T-helper 2 cell (primary cell): ENCODE measurements at places on chromosomes 1 and 21.

GRCh38 chr1:202567738-202568137 lies 142.5 kb downstream of the SYT2 start:
- no peak for DNase-seq

GRCh38 chr21:15293240-15293639 lies 228.4 kb upstream of the NRIP1 start:
- DNase-seq: no peak

- no peak for DNase-seq
These were observed 82.8 kb downstream of the MIS18A start for GRCh38 chr21:32196001-32196400.

DNA sequence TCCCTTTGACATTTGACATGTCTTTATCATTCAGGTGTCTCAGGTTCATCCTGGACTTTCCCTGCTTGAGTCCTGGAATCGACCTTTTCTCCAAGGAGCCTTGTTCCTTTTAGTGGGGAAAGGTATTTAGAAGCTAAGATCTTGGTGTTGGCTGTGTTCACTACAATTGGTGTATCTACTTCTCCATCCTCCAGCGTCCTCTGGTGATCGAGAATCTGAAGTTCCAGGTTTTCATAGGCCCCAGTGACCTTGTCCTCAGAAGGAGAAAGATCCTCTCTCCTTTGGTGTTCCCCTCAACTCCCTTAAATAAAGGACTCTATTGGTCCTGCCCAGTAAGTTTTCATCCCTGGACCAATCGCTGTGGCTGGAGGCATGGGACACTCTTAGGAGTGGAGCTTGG lies 22.1 kb downstream of the MROH7 start:
- DNase-seq: no peak

DNA sequence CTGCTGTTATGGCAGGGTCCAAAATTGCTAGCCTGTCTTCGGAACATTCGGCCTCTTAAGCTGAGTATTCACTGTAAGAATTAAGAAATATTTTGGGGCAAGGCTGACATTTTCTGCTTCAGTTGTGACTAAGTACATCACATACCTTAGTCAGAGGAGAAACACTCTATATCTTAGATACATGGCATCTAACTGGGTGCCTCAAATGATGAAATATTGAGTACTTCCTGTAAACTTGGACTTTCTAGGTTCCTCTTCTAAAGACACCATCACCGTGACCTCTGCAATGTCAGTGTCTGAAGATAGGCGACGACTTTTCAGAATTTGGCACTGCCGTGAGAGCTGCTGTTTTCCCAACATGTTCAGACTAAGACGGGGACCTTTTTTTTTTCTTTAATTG lies 65.6 kb downstream of the PCBP3 start:
- no peak for DNase-seq

- DNase-seq: peak; percentile 45
These were observed 859 bp upstream of the LRRC8B start for GRCh38 chr1:89523572-89524368.

GRCh38 chr1:2248127-2248826 lies 20.2 kb downstream of the SKI start:
- DNase-seq: no peak

DNA sequence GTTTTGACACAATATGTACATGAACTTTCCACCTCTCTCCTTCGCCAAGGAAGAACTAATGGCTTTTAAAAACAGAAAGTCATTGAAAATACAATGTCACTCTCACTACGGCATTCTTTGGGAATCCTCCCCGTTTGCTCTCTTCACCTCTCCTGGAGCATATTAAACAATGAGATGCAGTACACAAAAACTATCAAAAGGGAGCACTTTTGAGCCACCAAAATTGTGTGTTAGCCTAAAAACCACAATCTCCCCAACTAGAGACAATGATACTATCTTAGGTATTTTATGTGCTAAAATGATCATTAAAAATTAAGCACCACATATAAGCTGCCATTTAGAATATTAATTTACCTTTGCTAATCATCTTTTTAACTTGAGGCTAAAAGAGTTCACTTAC lies 425.5 kb downstream of the KCTD3 start:
- DNase-seq: no peak

GRCh38 chr1:115595279-115596079 lies 46.3 kb upstream of the VANGL1 start:
- peak; percentile 22 for DNase-seq

DNA sequence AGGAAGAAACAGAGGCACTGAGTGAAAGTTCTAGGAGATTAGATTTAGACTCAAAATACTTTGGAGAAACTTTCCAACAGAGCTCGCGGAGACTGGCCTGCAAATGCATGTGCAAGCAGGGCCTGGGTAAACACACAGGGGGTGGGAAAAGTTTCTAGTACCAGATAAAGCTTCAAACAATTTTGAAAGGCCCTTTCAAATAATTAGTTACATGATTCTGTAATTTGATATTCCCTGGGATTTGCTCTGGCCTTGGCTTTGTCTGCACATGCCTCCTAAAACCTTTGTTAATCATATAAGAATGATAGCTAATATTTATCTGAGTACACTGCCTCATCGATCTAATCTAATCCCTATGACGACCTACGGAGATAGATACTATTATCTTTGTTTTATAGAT lies 31.3 kb downstream of the VTCN1 start:
- DNase-seq: no peak

DNA sequence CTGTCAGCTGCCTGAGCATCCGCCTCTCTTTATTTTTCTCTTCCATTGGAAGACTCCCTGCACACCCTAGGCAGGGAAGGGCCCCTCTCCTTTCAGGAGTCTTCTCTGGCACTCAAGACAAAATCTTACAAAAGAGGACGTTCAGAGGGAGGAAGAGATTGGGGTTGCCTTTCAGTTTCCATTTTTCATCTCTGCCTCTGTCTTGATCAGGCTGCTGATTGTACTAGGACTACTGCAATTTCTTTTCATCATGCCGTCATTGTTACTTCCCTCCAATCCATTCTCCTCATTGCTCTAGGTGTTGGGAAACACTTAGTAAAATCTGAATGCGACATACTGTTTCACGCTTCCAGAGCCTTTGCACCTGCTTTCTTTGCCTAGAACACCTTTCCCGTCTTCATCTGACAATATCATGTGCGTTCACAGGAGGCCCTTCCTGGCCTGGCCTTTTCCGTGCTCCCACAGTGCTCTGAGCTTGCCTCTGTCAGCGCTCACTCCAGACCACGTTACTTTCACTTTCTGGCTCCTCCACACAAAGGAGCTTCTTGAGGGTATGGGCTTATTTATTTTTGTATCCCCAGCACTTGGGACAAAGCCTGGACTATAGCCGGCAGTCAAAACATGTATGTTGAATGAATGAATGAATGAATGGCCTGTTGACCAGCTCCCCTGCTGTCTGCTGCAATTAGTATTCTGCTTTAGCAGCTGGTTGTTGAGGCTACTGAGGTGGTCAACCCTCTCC lies 10.9 kb downstream of the LRRC71 start:
- no peak for DNase-seq

DNA sequence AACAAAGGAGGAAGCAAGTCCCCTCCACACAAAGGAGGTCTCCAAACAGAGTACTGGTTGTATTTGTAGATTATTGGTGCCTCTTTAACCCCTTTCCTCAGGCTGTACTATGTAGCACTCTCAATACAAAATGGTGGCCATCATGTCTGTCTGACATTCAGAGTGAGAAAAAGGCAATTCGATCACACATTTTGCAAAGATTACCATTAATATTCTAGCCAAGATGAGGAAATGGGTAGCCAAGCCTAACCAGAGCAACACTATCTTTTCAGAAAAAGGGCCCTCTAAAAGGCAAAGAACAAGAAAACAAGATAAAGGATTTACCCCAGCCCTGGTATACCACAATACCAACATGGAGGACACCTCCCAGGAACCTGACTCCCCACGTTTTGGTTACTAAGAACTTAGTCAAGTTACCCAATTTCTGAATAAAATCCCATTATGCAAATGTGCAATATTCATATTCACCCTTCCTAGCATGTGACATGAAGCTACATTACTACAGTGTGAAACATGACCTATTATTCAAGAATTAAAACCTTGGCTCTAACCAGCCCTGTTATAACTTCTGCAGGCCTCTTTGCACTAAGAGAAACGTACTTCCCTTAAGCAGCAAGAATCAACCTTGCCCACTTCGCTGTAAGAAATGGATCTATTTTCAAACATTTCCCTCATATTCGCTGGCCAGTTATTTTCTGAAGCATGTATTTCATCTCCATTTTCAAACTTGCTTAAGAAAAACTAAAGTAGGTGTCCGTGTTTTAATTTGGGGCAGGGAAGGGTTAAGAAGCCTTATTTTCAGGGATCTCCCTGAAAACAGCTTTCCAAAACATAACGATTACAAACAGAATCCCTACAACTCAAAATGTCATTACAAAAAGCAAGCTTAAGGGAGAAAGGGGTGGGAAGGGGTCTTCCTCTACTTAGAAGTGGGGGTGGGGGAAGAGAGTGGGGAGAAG lies 2.1 kb downstream of the KDM5B start:
- no peak for DNase-seq

DNA sequence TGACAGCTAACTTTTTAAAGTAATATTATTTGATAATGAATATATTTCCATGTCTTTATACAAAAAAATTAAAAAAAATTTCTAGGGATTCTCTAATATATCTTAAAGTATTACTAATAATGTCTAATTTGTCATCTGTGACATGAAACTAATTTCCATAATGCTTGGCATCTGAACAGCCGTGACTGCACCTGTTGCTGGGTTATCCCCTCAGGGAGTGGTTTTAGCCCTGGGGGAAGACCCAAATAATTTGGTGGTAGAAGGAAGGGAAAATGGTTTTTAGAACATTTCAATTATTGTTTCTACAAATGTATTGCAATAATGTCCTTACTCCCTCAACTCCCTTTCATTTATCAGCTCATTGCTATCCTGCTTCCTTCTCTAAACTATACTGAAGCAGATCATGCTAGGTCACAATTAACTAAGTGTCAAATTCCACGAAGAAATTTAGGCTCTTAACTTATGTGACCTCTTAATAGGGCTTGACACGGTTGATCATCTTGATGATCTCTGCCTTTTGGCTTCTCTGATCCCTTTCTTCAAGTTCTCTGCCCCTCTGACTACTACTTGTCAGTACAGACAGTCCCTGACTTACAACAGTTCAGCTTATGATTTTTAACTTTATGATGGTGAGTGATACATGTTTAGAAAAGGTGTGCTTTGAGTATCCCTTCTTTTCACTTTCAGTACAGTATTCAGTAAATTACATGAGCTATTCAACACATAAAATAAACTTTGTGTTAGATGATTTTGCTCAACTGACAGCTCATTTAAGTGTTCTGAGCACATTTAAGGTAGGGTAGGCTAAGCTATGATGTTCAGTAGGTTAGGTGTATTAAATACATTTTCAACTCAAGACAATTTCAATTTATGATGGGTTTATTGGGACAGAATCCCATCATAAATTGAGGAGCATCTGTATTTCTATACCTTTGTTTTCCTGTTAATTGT lies 26.4 kb upstream of the DPH5 start:
- peak; percentile 34 for DNase-seq
